ENCODE measurements at places on chromosomes 12 and 14.

DNA sequence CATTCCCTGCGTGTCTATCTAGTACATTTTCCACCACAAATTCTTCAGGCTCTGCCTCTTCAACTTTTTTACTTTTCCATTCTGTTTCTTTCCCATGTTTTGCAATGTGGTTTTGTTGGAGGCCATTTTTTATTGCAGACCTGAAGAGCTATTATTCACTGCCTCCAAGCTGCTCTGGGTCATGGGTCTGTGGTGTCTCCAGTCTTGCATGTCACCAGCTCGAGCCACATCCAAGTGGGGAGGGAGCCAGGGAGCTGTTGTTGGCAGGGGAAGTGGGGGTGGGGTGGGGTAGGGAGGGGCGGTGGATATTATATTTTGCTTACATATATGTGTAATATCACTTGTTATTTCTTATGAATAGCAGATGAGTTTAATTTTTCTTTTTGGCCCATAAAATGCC, 69.1 kb downstream of the VEZT start:
- DNase-seq, result no peak

GRCh38 chr12:50720085-50720484, 43.8 kb upstream of the ATF1 start:
- no peak for DNase-seq

- DNase-seq, result no peak
These were observed 552 bp upstream of the SCN8A start for GRCh38 chr12:51590347-51591015.

- no peak for DNase-seq
These were observed 12.1 kb downstream of the ZFHX2 start for GRCh38 chr14:23539248-23540140.

DNA sequence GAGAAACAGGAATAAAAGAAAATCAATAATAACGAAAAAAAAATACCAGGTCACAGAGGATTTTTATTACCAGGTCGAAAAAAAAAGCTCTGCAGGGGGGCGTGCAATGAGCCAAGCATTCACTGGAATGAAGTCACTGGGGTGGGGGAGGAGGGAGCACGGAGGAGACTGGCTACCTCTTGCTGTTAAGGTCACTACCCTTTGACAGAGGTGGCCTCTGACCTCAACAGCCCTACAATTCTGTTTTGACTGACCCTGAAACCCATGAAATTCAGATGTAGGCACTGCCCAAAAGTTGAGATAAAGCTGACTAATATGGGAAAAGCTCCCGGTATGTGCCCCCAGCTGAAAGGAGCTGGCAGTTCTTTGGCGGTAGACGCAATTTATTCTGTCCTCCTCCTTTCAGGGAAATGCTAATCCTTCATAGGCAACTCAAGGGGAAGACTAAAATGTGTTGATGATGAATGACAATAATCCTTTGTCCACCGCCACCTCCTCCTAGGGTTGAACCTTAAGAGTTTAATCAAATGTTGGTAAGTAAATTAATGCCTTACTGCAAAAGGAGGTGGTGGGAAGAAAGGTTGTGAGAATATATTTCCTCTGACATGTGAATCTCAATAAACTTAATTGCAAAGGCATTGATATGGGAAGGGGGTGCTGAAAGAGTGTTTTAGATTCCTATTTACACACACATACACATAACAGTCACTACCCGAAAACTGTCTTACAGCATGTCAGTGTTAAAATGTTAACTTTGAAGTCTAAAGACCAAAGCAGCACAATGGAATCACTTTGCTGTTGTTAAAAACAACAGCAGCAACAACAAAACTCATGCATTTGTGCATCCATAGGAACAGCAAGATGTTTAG, 6.3 kb upstream of the RIC8B start:
- no peak for DNase-seq

DNA sequence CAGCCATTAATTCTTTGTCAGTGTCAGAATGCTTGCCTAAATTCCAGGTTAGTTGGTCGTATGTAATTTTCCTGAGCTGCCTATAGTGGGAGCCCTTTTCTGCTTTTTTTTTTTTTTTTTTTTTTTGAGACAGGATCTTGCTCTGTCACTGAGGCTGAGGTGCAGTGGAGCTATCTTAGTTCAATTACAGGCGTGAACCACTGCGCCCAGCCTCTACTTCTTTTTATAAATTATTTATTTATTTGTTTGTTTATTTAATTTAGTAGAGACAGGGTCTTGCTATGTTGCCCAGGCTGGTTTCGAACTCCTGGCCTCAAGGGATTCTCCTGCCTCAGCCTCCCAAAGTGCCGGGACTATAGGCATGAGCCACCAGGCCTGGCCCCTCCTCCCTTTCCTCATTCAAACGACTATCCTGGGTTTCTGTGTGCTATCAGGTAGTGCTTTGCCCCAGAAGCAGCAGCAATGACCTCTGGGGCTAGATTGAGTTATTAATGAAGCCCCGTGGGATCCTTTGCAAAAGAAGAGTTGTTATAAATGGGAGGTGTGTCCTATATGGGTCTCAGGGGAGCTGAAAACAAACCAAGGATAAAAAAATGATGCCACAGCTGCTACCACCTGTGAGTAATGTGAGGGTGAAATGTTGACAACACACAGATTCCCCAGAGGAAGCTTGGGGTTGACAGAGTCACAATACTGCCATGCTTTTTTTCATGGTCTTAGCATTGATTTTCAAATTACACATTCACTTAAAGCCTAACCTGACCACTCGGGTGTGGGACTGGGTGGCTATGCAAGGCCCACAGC, 34.6 kb upstream of the NFKBIA start:
- DNase-seq, result no peak

DNA sequence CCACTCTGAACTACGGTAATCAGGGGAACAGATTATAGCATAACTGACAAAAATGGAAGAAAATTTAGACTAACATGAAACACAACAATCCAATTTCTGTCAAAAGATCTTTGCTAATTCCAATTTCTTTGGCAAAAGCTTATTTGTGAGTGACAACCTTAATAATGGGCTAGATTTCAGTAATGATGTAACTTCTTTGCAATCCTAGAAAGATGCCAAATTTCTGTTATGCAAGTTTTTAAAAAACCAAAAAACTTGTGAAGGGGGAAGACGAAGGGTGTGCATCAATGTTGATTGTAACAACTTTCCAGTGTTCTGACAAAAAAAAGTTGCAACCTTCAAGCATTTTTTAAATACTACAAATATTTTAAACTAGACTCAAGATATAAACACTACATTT, 59.9 kb downstream of the DICER1 start:
- no peak for DNase-seq

- DNase-seq, result no peak
These were observed 37.1 kb downstream of the LMO3 start for GRCh38 chr12:16568873-16569272.

DNA sequence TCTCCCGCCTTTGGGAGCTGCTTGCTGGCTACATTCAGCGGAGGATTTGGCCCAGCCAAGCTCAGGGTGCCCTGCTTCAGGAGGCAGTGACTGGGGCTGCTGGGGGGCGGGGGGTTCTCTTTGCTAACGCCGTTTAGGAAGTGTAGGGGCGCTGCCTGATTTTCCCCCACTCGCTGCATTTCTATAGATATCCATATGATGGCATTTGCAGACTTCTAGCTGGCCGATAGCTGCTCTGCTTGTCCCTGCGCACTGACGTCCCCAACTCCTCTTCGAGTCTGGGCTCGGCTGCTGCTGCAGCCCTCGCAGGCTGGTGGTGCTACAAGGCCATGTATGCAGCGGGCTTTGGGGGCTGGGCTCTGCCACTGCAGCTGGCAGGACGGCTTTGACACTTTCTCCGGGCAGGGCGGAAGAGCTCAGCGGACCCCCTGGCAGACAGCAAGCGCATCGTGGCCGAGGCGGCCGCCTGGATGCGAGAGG, 3.1 kb downstream of the LRFN5 start:
- DNase-seq, result no peak

DNA sequence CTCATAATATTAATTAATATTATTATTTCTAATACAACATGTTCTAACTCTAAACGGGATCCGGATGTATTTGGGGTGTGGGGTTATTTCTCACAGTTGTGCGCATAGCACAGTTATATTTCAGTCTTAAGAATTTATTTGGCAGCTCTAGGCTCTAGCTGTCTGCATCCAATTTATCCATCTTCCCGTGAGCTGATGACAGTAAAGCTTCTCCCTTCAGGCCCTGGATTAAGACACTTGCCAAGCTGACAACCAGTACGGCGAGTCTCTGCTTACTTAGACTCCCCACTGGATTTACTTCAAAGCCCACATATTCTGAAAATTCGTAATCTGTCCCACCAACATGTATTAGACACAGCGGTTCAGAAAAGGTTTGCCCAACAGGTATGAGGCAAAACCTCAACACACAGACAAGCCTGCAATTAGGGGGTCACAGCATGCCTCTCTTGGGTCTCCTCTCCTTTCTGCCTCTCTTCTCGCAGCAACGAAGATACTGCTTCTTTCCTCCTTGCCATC, 232.9 kb upstream of the TMTC1 start:
- DNase-seq, result no peak

DNA sequence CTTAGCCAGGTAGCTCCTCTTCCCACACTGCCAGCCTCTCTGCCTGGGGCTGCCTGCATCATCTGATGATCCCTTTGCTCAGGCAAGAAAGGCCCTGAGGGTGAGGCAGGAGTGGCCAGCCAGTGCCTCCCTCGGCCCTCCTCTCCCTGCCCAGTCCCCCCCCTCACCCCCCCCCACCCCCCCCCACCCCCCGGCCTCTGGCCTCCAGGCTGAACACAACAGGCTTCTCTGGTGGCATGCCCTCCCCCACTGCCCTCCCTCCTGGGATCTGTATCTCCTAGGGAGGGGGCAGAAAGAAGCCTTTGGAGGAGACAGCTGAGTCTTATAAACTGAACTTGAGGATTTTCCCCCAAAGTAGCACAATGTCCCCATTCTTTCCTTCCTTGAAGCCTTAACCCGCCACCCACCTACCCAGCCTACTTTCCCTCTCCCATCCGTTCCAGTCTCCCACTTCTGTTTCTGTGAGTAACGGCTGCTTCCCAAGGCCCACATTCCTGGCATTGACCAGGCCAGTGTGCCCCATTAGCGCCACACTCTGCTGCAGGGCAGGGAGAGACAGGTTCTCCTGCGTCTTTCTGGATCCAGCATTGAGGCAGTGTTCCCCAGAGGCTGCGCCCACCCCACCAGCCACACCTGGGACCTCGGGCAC, 82.1 kb downstream of the B4GALNT3 start:
- DNase-seq, result no peak

- no peak for DNase-seq
These were observed 507.5 kb downstream of the NAV3 start for GRCh38 chr12:78338054-78338785.

DNA sequence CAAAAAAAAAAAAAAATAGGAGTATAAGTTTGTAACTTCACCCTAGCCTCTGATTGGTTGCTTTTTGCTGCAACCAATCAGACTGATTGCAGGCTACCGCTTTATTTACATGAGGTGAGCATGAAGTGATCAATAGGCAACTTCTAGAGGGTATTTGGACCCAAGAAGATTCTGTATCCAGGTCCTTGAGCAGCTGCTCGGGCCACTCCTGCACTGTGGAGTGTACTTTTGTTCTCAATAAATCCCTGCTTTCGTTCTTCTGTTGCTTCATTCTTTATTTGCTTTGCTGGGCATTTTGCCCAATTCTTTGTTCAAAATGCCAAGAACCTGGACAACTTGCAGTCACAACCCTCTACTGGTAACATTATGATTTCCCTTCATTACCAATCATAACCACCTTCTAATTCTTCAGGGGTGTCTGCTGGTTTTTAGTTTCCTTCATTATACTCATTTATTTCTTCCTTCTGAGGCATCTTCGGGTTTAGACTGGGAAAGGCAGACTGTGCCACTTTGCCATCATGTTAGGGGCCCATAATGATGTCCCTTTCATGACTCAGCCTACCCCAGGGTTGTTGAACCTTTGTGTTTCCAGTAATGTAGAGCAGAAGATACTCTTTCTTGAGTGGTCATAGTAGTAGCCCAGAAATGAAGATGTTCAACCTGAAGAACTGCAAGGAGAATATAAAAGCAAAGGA, 43.4 kb upstream of the LIMA1 start:
- no peak for DNase-seq

- no peak for DNase-seq
These were observed 556.7 kb upstream of the FBXO33 start for GRCh38 chr14:39988939-39989338.

GRCh38 chr12:65640489-65640901, 183.8 kb upstream of the HMGA2 start:
- no peak for DNase-seq

- no peak for DNase-seq
These were observed 241.3 kb upstream of the TMEM132C start for GRCh38 chr12:128025589-128026245.

- no peak for DNase-seq
These were observed 4.8 kb downstream of the MED6 start for GRCh38 chr14:70595443-70596185.

GRCh38 chr14:33237115-33237740, 298.5 kb downstream of the NPAS3 start:
- DNase-seq, result no peak

- DNase-seq, result no peak
These were observed 6.6 kb downstream of the PLBD1 start for GRCh38 chr12:14560904-14561574.

- DNase-seq, result no peak
These were observed 11.0 kb downstream of the TPH2 start for GRCh38 chr12:71949646-71950045.

- no peak for DNase-seq
These were observed 28.2 kb upstream of the RIMBP2 start for GRCh38 chr12:130744274-130744673.

DNA sequence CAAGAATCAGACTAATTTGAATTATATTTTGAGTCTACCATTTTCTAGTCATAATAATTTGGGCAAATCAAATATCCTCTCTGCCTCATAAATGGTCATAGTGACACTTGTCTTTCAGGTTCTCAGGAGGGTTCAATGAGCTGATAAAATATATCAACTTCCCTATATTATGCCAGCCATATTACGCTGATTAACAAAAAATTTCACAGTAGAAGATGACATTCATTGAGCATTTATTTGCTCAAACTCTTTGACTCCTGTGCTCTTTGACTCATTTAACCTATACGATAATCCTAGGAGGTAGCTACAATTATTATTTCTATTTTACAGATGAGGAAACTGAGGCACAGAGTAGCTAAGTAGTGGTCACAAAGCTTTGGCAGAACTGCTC, 60.0 kb upstream of the CCDC91 start:
- DNase-seq, result no peak

DNA sequence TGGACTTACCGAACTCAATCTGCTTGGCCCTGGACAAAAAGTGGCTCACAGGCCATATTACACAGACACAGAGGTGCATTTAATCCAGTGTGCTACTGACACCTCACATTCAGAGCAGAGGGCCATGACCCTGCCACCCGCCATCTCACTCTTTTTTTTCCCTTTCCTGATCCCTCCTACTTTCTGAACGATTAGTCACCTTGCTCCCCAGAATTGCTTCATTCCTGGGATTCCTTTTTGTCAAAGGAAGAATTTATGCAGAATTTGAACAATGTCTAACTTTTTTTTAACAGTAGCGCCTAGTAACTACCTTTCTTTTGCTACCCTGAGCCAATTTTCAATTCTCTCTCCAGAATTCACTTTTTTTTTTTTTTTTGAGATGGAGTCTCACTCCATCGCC, 4.6 kb downstream of the PKP2 start:
- DNase-seq, result no peak

DNA sequence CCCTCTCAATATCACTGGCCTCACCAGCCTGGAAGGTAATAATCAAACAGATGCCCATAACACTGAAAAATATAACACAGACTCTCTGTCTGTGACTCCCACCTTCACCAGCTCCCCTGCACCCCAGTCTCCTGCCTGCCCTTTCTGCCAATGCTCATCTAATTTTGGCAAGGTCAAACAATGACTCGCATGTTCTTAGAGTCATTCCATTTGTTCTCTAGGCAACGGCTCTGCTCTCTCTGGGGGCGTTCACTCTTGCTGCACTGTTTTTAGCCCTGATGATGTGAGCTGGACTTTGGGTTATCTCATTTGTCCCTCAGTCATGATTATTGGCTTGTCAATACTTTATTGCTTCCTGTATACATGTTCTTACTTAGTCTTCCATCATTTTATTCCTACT, 691.8 kb downstream of the FLRT2 start:
- DNase-seq, result no peak
